ENCODE measurements at places on chromosomes 4 and X.

- DNase-seq, result no peak
Observed at GRCh38 chr4:95049551-95050233, 291.9 kb downstream of the BMPR1B start.

GRCh38 chr4:168831919-168832762, 177.9 kb downstream of the CBR4 start:
- peak; percentile 92 for DNase-seq

DNA sequence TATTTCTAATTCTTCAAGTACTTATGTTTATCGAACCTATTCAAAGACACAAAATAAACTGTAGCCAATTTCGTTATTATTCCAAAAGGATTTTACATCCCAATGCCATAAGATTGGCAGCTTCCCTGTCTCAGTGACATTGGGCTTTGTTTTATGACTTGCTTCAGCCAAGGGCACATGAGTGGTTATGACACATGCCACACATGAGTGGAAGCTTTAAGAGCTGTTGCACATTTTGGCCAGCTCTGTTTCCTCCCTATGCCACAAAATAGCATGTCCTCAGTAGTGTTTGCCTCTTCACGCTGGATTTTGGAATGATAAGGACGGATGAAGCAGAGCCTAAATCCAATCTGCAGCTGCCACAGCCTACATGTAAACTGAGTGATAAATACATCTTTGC, 21.9 kb downstream of the SEC24D start:
- no peak for DNase-seq

GRCh38 chr4:76388160-76388908, 32.6 kb downstream of the CCDC158 start:
- no peak for DNase-seq

DNA sequence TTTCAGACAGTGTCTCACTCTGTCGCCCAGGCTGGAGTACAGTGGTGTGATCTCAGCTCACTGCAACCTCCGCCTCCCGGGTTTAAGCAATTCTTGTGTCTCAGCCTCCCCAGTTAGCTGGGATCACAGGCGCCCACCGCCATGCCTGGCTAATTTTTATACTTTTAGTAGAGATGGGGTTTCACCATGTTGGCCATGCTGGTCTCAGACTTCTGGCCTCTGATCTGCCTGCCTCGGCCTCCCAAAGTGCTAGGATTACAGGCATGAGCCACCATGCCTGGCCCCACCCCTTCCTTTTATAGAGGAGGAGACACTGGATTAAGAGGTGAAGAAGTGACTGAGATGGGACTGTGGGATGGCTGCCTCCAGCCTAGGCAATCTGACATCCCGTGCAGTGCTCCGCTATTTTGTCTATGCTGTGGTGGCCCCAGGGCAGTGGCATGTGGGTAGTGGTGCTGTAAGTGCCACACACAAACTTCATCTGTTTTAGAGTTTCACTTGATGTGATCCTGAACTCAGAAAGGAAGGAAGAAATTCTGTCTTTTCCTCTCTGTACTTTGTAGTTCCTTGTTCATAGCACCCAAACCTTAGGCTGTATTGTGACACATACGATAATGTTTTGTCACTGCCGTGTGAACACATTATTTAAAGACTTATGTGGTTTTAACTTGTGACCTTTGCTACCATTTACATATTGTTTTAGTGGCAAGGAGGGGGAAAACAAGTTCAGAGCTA, 48.9 kb downstream of the FNIP2 start:
- DNase-seq, result no peak
